ENCODE measurements at places on chromosomes 6 and 20. TPM values are rescaled to one million over a fixed set of nuclear protein-coding genes. Genes with fewer than 3 reads are reported as not detected.

- DNase-seq = no peak
Measured at GRCh38 chr6:15810618-15811017, 147.8 kb upstream of the DTNBP1 start.

DNA sequence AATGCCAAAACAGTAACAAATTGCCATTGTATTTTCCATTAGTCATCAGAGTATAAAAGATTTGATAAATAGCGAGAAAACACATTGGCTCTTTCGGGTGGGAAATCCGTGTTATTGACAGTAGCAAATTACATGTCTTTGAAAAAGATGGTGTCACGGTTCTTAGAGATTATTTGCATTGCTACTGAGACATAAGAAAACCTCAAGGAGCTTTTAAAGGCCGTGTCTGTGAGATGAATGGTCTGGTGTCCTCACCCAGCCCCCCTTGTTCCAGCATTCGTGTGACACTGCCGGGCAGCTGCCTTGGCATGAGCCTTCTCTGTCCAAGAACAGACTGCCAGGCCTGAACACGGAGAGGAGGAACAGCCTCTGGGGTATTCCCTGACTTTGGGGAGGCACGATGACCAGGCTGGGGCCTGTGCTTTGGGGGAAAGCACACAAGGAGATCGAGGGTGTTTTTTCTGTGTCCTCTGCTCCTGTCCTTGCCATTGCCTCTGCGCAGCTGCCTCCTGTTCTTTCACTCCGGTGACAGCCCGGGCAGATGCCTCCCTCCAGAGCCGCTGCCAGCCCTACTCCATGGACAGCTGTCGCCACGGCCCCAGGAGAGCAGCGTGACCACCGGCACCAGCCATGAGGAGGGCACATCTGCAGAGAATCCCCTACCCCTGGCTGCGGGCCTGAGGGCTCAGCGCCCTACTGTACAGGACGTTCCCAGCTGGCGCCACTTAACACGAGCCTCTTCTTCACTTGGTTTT is 167.7 kb upstream of the CDYL start:
- peak; percentile 62 for DNase-seq

The ESR1 gene
- polyA plus RNA-seq = 2.0 TPM

DNA sequence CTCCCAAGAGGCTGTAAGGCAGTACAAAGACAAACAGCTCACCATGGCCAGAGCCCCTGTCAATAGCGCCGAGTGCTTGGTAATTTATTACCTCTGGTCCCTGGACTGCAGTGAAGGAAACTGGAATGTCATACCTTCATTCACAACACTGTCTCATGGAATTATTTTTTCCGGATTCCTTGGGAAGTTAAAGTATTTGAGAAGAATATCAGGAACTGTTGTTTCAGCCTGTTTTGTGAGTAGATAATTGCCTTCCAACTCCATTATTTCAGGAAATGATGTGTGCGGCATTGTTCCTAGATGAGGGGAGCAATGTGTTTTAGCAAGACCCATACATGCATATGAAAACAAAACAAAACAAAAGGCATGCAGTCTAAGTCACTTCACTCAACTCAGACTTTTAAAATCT is 64.0 kb downstream of the BLOC1S5 start:
- DNase-seq = peak; percentile 14

The HLA-DRB5 gene
- 2.4 TPM for polyA plus RNA-seq

GRCh38 chr6:130371921-130372420 is 6.2 kb downstream of the TMEM200A start:
- no peak for DNase-seq

The ABT1 gene
- 9.8 TPM for polyA plus RNA-seq

Data from muscle of back (tissue), 13 donors.